RKO (cell line): ENCODE measurements at places on chromosomes 12 and 14.
A peak's percentile ranks its signal among the peaks of the same experiment; 100 is the strongest.

- no peak for DNase-seq
These were observed 78.9 kb downstream of the ITPK1 start for GRCh38 chr14:93036652-93037345.

- DNase-seq, result no peak
These were observed 13.0 kb upstream of the PNMA1 start for GRCh38 chr14:73727166-73727565.

DNA sequence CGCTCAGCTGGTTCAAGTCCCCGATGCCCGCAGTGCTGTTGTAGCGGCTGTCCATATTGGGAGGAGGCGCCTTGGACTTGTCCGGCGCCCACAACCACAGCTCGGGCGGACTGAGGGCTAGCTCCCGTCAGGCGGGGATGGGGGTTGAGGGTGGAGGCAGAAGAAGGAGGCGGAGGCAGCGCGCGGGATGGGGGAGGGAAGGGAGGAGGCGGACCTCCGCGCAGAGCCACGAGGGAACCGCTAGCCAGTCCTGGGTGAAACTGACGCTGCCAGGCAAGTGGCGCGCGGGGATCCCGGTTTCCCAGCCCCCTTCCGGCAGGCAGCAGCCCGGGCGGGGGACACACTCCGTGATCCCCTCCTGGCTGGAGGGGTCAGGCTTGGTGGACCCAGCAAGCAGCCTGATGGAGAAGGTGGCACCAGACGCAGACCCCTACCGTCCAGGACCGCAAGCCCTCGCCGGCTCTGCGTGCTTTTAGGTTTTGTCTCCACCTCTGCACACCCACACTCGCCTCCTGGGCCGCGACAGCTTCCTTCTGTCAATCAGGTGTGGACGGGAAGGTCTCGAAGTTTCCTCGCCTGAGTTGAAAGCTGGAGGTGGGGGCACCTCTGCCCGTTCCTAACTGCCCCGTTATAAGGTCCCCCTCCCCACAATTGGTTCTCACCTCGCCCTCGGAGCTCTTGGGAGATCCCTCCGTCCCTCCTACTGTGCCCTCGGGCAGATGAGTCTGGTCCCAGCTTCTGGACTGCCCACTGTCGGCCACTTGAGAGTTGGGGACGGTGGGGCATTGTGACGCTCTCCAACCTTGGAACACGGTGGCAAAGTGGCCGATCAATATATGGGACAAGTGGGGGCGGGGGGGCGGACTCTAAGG is at the start of gene CPNE8:
Gene CPNE8, minus strand, starts transcription at position 112 of the 872 bp plus-strand sequence. Its CDS starts 57 bp downstream, at position 55.
- no peak for DNase-seq

GRCh38 chr14:38512236-38512635 is 256.3 kb upstream of the CLEC14A start:
- DNase-seq, result no peak

DNA sequence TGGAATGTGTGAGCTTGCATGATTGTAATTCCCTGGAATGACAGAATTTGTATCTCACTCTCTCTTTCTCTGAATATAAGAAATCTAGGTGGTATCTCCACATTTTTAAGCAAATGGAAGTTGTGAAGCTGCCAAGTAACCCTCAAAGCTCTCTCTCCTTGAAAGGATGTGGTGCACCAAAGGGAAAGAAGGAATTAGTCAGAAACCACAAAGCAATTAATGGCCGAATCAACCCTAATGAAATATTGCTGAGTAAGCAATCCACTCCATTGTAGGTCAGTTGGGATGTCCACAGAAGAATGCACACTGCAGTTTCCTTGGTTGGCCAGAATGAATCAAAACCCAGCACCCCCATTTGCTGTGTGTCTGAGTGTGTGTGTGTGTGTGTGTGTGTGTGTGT is 153.5 kb downstream of the KCNA5 start:
- DNase-seq, result no peak

GRCh38 chr12:27244689-27245488 is 803 bp downstream of the STK38L start:
- DNase-seq, result peak; percentile 78

DNA sequence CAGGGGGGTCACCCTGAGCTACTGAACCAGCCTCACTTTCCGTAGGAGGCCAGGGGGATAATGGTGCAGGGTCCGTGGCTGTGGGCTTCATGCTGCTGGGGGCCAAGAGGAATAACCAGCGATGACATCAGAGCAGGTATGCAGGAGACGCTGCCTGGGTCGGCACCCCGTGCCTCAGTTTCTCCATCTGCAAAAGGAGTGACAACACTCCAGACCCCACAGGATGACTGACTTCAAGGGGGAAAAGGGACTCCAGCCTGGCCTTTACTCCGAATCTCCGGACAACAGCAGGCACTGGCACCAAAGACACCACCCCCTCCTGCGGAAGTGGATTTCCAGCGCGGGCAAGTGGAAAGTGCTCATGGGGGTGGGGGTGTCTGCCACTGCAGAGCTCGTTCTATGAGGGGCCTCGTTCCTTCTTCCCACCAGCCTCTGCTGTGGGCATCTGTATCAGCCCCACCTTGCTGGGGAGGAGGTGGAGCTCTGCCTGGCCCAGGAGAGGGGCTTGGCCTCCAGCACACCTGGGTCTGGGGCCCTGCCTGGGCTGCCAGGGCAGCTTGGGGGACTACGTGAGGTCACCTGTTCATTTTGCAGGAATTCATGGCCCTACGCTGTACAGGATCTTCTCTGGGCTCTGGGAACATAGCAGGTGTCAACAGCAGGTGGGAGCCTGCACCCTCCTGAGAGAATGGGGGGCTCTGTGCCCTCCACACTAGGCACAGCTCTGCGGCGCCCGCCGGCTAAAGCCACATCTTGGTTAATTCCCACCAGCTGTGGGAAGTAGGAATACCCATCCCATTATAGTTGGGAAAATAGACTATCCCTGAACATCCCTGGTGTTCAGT is 216.6 kb upstream of the C14orf180 start:
- DNase-seq, result no peak

- DNase-seq, result no peak
These were observed 367.0 kb upstream of the TMEM132C start for GRCh38 chr12:127899971-127900370.

DNA sequence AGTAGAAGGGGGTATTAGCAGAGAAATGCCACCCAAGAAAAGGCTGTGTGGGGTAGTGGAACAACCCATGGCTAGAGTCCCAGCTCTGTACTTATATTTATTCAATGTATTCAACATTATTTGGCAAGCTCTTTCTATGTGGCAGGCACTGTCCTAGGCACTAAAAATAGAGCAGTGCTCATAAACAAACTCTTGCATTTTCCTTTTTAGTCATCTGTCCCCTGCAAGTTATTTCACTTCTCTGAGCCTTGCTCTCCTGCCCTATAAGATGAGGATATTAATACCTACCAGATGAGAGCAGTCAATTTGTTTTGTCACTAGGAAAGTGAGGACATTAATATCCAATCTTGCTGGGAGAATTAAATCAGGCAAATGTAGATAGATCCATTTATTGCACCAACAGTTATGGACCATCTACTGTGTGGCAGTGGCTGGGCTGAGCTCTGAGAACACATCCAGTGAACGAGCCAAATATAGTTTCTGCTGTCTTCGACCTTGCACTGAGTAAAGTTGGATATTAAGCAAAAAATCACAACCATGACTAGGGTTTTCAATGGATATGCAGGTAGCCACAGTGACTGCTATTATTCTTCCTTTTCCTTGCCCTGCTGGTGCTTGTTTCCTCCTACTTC is 314.3 kb upstream of the TBX3 start:
- DNase-seq, result no peak

- DNase-seq, result no peak
These were observed 7.9 kb downstream of the FOXN3 start for GRCh38 chr14:89408907-89409700.

GRCh38 chr14:82562881-82563280 is 1029.2 kb upstream of the SEL1L start:
- DNase-seq, result no peak

DNA sequence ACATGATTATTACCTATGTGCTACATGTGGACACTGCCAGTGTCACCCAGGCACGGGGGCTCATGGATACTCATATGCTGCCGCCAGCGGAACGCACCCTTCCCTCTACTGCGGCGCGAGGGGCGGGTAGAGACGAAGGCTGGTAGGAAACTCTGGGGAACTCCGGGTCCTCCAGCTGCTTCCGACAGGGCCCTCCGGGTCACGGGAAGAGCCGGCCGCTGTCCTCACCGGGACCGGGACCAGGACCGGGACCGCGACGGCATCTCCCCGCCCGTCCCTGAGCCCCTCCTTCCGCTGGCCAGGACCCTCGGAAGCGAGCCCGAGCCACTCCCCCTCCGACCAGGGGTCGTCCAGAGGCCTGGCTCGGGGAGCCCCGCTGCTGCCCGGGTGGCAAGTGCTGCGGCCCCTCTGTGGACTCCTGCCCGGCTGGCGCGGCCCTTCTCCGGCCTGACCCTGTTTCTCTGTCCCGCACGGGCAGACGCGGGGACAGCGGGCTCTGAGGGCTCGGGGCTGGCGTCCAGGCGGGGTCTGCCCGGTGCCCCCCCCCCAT is 209.6 kb downstream of the ADGRD1 start:
- no peak for DNase-seq

DNA sequence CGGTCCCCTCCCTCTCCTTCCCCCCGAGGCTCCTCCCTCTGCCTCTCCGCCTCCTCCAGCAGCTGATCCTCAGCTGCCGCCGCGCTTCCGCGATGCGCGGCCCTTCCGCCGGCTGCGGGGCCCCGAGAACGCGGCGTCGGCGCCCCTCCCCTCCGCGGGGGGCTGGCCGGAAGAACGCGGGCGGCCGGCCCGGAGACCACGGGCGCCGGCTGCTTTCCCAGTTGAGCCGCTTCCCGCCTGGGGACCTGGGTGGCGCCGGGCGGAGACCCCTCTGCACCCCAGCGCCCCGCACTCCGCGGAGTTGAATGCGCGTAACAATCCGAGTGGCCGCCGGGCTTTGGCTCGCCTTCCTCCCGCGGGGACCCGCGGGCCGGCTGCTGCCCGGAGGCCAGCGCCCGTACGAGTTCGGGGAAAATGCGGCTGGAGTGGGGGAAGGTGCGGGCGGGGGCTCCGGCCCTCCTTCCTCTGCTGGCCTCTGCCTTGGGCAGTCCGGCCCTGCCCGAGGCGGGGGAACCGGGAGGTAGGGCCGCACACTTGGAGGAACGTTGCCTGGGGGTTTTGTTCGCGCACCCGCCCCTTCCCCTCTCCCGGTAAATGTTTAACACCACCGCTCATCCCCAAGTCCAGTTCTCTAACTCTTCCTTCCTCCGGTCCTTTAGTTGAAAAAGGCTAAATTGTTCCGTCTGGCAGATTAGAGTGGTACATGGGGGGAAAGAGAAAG is 393 bp upstream of the DCAF5 start:
- peak; percentile 93 for DNase-seq

- no peak for DNase-seq
These were observed 121.4 kb downstream of the RGS6 start for GRCh38 chr14:72053651-72054050.

GRCh38 chr12:110071967-110072366 is 23.6 kb upstream of the C12orf76 start:
- no peak for DNase-seq

GRCh38 chr12:54082397-54082892 is 28.8 kb downstream of the HOXC4 start:
- no peak for DNase-seq

DNA sequence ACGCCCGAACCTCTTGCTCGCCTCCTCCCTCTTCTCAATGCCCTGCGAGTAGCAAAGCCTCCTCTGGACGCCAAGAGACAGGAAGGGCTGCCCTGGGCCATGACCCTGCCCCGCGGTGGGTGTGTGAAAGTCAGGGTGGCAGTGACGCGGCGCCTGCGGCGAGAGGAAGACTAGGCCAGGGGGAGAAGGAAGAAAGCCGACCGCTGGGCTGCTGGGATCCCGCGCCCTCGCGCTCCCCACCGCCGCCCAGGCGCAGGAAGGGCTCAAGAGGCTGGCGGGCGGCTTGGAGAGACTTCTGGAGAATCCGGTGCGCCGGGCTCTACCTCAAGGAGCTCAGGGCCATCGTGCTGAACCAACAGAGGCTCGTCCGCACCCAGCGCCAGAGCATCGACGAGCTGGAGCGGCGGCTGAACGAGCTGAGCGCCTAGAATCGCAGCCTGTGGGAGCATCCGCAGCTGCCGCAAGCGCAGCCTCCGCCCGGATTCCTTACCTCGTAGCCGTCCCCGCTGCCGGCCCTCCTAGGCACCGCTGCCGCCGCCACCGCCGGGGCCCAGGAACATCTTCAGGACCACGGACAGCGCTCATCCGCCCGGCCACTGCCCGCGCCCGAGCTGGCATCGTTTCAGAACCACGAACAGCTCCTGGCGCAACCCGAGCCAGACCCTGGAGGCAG is 105.0 kb upstream of the PRB2 start:
- peak; percentile 30 for DNase-seq

- no peak for DNase-seq
These were observed 493.5 kb upstream of the RGS6 start for GRCh38 chr14:71438684-71439083.

- no peak for DNase-seq
These were observed 62.4 kb downstream of the TMEM30B start for GRCh38 chr14:61218767-61219166.

DNA sequence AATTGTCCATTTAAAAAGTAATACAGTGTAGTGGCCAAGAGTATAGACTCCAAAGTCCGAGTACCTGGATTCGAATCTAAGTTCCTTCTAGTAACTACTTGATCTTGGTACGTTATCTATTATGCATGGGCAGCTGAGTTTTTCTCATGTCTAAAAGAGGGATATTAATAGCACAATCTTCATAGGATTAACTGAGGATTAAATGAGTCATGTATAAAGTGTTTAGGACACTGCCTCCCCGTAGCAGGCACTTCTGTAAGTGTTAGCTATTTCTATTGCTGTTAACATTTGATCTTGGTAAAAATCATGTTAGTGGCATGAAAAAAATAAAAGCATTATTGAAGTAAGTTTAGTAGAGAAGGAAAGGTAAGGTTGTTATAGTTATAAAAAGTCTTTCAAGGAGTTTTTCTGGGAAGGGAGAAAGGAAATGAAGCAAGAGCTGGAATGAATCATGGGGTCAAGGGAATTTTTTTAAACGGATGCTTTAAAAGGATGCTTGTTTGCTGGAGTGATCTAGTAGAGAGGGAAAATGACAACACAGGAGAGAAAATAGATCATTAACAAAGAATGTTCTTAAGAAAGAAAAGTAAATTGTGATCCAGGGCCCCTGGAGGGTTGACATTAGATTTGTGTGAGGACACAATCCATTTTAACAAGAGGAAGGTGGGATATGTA is 502.2 kb upstream of the USP15 start:
- DNase-seq, result peak; percentile 1

- DNase-seq, result no peak
These were observed 52.6 kb upstream of the RIC8B start for GRCh38 chr12:106721915-106722314.

DNA sequence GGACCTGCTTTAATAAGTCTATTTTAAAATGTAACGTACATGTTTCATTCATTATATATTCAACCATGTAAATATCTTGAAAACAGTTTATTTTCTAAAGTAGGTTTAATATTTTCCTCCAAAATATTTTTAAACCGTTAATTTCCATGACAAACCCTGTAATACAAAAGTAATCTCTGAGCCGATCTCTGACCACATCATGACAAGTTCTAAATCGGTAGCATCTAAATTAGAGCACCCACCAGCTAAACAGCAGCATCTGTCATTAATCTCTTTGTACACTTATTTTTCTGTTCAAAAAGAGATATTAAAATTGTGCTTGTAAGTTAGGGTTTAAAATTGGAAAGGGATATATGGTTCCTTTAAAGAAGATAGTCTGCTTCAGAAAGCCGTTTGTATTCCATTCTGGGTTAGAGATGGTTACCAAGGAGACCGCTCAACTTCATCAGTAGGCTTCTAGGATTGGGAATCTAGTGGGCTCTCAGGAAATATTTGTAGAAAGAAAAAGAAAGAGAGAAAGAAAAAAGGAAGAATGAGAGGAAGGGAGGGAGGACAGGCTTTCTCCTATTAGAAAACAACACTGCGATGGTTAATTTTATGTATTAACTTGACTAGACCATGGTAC is 232.5 kb upstream of the FOXN3 start:
- DNase-seq, result no peak
